ENCODE measurements at places on chromosomes 4 and X.

GRCh38 chrX:31747411-31747810, 675.6 kb upstream of the FTHL17 start:
- DNase-seq: no peak

DNA sequence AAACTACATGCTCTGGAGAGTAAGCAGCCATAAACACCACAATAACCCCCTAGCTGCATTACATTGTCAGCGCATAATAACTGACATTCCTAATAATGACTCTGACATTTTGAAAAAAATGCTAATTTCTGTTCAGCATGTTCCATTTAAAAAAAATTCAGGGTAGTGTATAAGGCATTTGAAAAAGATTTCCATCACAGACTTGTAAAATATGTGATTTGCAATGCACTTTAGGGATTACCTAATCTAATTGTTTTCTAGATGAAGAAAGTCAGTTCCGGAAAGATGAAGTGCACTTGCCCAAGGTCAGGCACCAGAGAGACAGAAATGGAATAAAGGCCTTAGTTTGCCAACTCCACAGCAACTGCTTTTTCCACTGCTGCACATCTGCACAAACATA, 55.3 kb downstream of the FANCB start:
- DNase-seq: no peak

GRCh38 chrX:29071525-29072320, 484.5 kb downstream of the IL1RAPL1 start:
- peak; percentile 0 for DNase-seq

DNA sequence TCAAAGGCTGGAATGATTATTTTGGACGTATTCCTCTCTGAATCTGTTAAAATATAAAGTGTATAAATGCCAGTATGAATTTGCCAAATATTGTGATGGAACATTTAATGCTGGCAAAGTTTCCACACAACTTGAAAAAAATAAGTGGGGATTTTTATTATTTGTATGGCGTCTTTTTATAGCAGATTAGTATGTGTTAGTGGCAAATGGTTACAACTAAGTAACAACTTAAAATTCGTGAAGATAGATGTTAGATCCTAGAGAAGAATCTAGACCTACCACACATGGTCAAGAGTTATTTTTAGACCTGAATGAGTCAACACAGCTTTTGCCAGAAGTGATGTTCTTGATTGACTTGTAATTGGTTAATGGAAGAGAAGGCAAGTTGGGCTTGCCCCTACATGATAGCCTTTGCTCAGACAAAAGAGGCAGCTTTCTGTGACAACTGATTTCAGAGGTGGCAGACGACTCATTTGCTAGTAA, 4.8 kb downstream of the CPE start:
- DNase-seq: no peak

DNA sequence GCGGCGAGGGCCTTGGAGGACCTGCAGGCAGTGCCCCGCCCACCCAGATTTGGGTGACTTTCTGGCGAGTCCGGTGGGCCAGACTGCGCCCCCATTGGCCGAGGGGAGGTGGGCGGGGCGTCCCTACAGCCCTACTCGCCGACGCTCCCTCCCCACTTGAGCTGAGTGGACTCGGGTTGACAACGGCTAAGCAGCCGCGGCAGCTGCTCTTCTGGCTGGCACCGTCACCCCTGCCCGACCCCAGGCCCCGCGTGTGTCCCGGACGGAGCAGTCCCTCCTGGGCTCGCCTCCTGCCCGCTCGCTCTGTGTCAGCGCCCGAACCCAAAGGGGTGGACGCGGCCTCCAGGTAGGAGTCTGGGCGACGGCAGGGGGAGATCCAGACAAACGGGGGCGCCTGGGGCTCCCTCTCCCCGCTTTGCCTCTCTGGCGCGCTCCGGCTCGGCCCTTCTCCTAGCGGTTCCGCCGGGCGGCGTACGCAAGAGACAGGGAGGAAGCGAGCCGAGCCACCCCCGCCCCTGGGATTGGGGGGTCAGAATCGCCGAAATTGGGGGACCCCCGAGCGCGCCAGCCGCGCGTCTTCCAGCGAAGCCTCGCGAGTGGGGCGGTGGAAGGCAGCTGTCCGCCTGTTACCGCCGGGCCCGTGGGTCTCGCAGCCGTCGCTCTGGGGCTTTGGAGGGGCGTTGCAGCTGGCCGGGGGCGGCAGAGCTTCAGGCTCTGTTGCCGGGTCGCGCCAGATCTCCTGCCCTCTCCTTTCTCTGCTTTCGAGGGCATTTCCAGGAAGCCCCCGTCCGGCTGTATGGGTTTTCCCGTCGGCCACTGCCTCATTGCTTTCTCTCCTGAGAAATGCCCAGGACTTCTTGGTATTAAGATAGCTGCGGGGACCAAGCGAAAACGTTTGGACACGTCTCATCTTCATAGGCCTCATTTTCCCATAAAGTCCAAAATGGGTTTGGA, 46.3 kb downstream of the STARD8 start:
- peak; percentile 79 for DNase-seq

GRCh38 chr4:155600244-155600643, 66.4 kb upstream of the GUCY1A1 start:
- no peak for DNase-seq
